ENCODE measurements at places on chromosomes 12 and 14. TPM values are rescaled to one million over a fixed set of nuclear protein-coding genes. Genes with fewer than 3 reads are reported as not detected.

DNA sequence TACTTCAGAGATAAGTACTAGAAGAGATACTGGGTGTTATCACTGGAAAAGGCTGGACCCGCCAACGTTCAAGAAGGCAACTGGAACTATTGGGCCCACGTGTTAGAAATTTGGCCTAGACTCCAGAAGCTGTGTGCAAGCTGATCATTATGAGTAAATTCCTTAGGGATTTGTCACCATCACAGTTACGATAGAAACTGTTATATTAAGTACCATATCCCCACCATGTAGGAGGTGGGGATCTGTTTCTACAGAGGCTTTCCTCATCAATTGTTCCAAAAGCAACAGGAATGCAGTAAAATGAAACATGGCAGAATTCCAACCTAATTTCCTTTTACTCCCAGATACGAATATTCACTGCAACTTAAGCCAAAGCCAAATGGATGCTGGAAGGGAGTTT is 170.7 kb downstream of the NOVA1 start:
- no peak for DNase-seq

GRCh38 chr12:88258396-88258795 is 116.3 kb downstream of the TMTC3 start:
- DNase-seq: no peak

GRCh38 chr12:67774983-67775587 is 126.5 kb downstream of the DYRK2 start:
- no peak for DNase-seq

DNA sequence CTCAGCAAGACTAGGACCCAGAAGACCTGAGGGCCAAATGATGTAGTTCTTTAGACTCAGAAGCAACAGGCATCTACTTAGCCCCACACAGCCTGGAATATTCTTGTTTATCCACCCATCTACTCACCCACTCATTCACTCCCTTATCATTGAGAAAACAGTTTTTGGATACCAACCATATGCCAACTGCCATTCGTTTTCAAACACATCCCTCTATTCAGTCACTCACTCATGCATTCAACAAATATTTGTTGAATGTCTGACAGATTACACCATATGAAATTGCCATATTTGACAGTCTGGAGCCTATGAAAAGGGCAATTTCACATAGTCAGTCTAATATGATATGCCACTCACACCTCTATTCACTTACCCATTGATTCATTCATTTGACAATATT is 103.2 kb downstream of the NT5DC3 start:
- no peak for DNase-seq

FGF23 gene
- total RNA-seq: not detected

- DNase-seq: no peak
Observed at GRCh38 chr12:90017316-90017715, 308.7 kb upstream of the ATP2B1 start.

GRCh38 chr12:96375841-96376604 is 24.2 kb downstream of the CDK17 start:
- DNase-seq: no peak

- no peak for DNase-seq
Observed at GRCh38 chr12:48786591-48787544, 2.0 kb downstream of the ADCY6 start.

BTBD7 gene
- 23.7 TPM for total RNA-seq

DNA sequence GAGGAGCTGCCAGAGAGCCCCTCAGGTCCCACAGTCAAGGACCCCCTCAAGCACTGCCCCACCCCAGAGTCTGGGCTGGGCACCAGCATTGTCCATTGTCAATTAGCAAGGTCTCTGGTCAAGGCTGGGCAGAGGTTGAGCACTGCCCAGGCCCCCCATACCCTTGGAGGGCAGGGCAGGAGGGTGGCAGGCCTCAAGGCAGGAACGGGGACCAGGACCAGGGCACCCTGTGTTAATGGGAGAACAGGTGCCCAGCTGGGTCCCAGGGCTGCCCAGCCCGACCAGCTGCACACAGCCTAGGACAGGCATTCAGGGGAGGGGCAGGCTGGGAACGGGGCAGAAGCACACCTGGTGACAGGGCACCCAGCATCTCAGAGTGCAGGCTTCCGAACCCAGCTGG is 18.4 kb downstream of the SIVA1 start:
- DNase-seq: no peak

- DNase-seq: no peak
Observed at GRCh38 chr12:56257071-56257470, 1.1 kb downstream of the ANKRD52 start.

NUDT14 gene
- 44.5 TPM for total RNA-seq

SLC2A3 gene
- 8.8 TPM for total RNA-seq

DNA sequence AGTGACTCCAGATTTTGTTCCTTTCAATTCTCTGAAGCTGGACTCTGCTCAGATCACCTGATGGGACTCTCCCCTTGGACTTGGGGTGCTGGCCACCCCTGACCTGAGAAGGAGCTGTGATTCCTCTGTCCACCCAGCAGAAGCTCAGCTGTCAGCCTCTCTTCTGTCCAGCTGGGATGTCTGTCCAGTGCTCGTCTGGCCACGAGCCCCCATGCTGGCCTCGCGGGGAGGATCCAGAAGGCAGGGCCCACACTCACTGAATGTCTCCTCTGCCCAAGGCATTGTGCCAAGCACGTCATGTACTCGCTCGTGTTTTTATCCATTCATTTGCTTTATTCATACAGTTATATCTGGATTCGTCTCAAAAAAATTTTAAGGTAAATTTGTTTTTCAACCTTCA is 14.2 kb upstream of the SLC24A4 start:
- no peak for DNase-seq

KITLG gene
- total RNA-seq: 4.1 TPM

DNA sequence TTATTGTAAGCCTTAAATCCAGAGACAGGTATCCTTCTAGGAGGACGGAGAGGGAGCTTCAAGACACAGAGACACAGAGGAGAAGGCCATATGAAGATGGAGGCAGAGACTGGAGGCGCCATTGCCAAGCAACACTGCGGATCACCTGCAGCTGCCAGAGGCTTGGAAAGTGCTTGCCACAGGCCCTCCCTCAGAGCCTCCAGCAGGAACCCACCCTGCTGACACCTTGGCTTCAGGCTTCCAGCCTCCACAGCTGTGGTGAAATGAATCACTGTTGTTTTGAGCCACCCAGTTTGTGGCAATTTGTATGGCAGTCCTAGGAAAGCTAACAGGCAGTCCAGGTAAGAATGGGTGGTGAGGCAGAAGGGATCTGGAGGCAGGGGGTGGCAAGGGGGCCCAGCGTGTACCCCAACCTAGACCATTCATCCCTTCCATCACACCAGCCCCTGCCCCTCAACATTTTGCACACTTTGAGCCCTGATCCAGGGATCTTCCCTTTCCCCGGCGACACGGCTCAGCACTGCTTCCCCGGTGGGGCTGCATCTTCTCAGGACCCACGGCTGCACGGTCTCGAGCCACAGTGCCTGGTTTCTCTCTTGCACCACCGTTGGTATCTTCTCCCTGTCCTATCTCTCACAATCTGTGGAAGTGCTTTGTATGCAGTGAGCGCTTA is 22.3 kb upstream of the BCDIN3D start:
- no peak for DNase-seq

MGP gene
- total RNA-seq: 84.9 TPM

DNA sequence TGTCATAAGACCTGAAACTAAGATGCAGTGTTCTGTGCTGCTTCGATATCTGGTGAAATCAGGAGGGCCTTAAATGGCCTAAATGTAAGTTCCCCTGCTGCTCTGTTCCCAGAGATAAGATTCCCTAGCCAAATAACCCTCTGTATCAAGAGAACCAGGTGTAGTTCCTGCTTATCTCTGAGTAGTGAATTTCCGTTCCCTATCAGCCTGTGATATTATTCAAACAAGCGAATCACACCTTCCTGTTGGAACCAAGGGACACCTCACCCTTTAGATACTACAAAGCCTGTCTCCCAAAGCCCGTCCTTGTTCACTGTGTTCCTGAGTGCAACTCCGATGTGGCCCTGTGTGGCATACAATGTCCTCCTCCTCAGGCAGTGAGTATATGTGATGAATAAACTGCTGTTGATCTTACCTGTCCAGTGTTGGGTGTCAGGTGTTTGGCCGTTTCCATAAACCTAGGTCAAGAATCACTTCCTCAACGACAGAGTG is 52.2 kb upstream of the COCH start:
- DNase-seq: no peak

DNA sequence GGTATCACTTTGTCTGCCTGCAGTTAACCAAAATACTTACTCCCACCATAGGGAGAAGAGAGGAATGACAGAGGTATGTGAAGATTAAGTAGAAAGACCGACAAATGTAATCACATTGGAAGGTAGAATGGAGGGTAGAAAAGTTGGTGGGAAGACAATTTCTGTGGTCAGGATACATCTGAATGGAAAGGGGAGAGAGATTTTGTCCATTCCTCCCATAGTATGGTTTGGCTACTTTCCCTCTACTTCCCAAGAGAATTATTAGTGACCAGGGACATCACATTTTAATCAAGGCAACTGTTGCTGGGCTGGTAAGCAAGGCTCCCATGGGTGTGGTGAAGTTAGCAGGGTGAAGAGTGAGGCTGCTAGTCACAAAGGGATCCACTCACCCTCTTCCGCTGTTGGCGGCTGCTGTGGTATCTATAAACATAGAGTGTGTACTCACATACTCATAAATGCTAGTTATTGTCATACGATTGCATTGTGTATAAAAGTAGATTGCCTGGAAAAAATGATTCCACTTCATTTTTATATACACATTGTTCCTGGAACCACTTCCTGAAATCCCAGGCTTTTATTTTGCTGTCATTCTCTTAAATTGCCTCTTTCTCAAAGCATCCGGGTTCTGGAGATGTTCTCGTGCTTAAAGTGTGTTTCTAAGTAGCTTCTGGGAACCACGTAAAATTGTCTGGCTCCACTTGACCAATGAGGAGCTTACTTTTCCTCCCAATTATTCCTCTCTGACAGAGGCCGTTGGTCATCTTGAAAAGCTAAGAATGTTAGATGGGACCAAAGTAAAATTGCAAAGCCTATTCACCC is 413.1 kb downstream of the ZFP36L1 start:
- no peak for DNase-seq

- no peak for DNase-seq
Observed at GRCh38 chr14:58414845-58415244, 12.5 kb downstream of the TIMM9 start.

CLEC1A gene
- total RNA-seq: 1.6 TPM
